ENCODE measurements at places on chromosomes 12 and 14. TPM values are rescaled to one million over a fixed set of nuclear protein-coding genes. Genes with fewer than 3 reads are reported as not detected.

The FGD4 gene
- 4.6 TPM for polyA plus RNA-seq

The KRT79 gene
- 0.75 TPM for polyA plus RNA-seq

The OR4K17 gene
- polyA plus RNA-seq: not detected

The ANG gene
- 8.4 TPM for polyA plus RNA-seq

The TMEM179 gene
- 0.02 TPM for polyA plus RNA-seq

The ZNF26 gene
- polyA plus RNA-seq: 3.4 TPM
